ENCODE measurements at places on chromosomes 16 and 17. TPM values are rescaled to one million over a fixed set of nuclear protein-coding genes. Genes with fewer than 3 reads are reported as not detected.

Gene C1QTNF8
- total RNA-seq: not detected

DNA sequence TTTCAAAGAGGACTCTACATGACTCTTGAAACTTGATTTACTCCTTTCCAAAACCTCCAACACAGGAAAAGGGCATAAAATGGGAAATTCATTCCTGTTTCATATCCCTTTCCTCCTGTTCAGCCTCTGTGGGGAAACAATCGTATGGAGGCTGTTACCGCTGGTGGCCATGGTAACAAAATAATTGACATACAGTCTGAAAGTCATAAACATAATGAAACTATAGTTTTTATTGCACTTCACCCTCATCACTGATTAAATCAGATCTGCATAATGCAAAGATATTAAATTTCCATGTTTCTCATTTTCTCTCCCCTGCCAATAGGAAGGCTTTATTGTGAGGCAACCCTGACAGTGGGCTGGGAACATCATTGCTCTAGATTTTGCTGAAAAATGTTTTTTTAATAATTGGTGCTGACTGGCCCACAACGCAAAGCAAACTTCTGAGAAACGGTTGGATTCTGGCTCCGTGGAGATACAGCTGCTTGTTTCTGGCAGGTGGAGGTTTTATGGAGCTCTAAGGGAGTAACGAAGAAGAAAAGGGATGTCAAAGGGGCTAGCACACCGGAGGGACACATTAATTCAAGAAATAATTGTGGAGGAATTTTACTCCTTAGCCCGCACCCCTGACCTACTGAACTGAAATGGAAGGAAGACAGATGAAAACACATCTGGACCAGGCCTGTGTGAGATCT is 154.2 kb upstream of the SHISA6 start:
- no peak overlapping the region for H3K4me3 ChIP-seq
- H3K36me3 ChIP-seq: no peaks in the 10 kb centered on the region
- H3K27ac ChIP-seq: no peak overlapping the region
- no peaks in the 10 kb centered on the region for H3K4me1 ChIP-seq
- no peak for DNase-seq

DNA sequence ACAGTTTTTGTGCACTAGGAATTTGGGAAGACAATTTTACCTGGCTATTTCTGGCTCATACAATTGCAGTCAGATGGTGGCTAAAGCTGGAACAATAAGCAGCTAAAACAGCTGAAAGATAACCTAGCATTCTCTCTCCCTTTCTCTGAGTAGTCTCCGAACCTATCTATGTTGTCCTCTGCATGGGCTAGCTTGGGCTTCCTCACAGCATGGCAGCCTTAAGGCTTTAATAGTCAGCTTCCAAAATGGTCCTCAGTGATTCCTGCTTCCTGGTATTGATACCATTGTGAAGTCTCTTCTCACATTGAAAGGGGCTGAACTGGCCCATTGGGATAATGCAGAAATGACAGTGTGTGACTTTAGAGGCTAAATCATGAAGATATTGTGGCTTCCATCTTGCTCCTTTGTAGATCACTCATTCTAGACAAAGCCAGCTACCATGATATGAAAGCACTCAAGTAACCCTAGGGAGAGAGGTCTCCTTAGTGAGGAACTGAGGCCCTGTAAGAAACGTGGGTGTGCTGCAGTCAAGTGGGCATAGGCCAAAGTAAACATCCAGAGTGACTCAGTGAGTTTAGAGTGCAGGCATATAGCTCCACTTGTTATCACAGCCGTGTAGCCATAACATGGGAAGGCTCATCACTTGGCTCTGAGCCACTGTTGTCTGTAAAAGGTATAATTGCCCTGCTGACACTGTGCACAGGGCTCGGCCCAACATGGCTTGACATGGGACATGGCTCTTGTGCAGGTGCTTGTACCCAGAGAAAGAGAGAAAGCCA is 5.5 kb upstream of the VKORC1 start:
- no peaks in the 10 kb centered on the region for H3K36me3 ChIP-seq
- no peak overlapping the region for H3K4me3 ChIP-seq
- H3K27me3 ChIP-seq: no peaks in the 10 kb centered on the region
- H3K27ac ChIP-seq: no peak overlapping the region

DNA sequence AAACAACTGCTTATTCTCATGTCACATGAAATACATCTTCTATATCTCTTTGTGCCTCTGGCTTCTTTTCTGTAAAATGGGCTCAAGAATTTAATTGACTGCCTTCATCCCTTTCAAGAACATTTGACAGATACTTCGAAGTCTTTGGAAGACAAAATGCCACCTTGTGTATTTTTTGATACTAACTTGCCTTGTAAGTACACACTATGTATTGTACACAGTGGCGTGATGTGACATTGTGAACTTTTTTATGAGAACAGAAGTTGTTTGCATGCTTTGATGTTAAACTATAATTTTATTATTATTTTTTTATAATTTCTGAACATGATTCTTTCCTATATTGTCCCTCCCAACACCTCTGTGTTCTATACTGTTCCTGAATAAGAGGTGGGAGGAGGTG is 73.7 kb downstream of the MAP2K4 start:
- peaks cover 8% of the 10 kb centered on the region for H3K4me1 ChIP-seq
- DNase-seq: no peak
- H3K27me3 ChIP-seq: no peaks in the 10 kb centered on the region
- no peak overlapping the region for H3K4me3 ChIP-seq
